ENCODE measurements at places on chromosomes 11 and 22.
A peak's percentile ranks its signal among the peaks of the same experiment; 100 is the strongest.

GRCh38 chr11:91804042-91804441 lies 420.6 kb upstream of the FAT3 start:
- no peak for DNase-seq

- DNase-seq = peak; percentile 42
Measured at GRCh38 chr11:3021125-3021524, 29.0 kb upstream of the NAP1L4 start.

DNA sequence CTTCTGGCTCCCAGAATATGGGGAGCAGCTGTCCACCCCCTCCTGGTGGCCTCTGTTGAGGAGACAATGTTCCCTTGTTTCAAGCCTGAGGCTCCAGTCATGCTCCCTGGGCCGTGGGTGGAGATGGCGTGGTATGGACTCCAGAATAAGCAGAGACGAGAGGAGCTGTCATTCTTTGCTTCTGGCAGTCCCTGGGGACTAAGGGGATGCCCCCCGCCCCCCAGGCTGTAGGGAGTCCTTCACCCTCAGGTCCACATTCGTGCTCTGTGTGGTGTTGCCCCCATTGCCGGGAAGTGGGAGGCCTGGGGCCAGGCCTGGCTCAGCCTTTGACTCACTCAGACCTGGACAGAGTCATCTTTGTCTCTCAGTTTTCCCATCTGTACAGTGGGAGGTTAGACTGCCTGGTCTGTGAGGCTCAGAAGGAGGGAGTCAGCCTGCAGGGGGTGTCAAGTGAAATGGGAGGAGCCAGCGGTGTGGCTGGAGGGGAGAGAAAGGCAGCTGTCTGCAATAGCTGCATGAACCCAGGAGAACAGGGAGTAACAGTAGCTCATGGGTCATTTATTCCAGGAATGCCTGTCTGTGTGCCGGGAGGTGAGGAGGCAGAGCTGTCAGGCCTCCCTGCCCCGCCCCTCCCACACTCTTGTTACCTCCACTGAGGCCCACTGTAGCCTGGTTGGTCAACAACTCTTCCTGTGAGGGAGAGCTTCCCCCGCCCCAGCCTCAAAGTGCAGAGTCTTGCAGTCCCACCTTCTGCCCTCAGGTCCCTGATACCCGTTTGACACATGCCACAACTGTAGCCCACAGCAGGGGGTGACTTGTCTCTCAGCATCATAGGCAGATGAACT lies 6.3 kb downstream of the ARHGEF17 start:
- no peak for DNase-seq

DNA sequence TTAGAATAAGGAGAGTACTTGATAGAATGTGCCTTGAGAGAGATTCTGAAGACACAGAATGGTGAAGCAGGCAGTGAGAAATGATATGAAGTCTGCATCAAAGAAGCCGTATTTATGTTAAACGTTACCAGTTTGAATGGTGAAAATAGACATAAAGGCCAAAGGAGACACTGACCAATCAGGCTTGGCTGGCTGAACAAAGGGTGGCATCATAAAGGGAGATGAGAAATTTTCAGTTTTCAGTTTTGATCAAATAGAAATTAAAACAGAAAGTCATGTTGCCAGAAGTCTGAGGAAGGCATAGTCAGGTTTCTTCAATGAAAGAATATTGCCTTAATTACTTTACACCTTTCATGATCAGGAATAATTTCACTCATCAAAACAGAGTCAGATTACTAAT lies 6.6 kb downstream of the OR51F1 start:
- DNase-seq = no peak

DNA sequence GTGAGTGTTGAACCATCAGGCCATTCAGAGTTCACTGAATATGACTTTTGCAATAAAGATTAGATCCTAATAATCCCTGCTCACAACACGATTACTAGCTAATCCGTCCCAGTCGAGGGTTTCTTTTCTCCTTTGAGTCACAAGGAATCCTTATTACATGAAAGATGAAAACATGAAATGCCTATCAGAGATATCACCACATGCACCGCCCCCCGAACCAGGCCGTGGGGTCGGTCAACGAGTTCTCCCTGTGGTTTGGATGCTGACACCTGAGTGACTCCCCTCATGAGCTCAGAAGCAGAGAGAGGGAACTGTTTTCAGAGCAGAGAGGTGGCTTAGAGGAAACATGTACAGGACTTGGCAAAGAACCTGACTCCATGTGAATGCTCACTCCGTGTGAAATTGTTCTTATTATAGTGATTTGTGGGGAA lies 263.3 kb downstream of the ETS1 start:
- peak; percentile 66 for DNase-seq

- no peak for DNase-seq
Measured at GRCh38 chr11:34235591-34236071, 122.2 kb downstream of the ABTB2 start.

DNA sequence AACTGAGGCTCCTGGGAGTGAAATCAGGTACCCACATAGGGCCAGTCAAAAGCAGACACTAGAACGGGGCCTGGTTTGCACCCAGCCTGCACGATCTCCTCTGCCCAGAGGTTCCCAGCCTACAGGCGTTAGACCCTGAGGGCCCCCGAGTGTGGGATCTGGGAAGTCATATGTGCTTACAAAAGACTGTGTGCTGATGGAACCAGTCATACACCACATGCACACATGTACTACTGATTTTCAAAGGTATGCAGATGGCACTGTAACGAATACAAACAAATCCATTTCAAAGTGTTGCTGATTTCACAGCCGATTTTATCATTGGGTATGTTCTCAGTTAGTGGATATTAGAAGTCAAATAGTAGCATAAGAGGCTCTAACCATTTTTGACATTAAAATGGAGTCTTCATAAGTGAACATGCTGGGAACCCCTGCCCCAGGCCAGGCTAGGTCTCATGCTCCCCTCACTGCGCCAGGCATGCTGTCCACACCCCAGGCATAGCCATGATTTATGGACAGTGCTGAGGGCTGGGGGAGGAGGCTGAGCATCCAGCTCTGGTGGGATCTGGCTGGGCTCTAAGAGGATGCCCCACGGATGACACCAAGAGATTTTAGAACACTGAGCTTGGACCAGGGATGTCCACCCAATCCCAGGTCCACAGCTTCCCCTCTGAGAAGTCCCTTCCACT lies 38.6 kb upstream of the LRRC32 start:
- no peak for DNase-seq

GRCh38 chr22:24134090-24134846 lies 47.0 kb upstream of the SUSD2 start:
- DNase-seq = peak; percentile 91

Measured in T-cell (primary cell).